ENCODE measurements at places on chromosomes 1 and 21.

GRCh38 chr1:206422525-206422924, 47.8 kb upstream of the IKBKE start:
- no peak for DNase-seq

- DNase-seq: no peak
Measured at GRCh38 chr1:9844756-9845155, 21.0 kb upstream of the CLSTN1 start.

- no peak for DNase-seq
Measured at GRCh38 chr1:180781718-180782117, 131.0 kb upstream of the KIAA1614 start.

DNA sequence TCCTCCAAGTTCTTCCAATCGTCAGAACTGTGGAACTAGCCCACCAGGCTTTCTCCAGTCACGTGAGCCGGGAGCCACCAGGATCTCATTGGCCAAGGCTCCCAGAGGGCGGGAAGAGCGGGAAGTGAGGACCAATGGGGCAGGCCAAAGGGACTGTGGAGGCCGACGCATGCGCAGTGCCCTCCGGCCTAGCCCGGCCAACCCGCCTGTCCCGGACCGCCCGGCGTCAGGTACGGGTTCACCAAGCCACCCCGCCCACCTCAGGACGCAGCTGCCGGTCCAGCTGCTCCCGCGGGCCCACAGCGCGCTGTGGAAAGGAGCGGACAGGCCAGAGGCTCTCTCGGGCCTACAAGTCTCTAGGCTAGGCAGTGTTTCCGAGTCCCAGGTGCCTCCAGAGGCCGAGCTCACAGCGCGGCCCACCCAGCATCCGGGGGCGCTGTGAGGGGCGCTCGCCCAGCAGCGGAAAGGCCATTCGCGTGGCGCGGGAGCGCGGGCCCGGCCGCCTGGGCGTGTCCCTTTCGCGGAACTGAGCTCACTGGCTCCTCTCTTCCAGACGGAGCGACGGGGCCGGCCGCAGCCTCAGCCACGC, 10.9 kb downstream of the OR14I1 start:
- DNase-seq: no peak

DNA sequence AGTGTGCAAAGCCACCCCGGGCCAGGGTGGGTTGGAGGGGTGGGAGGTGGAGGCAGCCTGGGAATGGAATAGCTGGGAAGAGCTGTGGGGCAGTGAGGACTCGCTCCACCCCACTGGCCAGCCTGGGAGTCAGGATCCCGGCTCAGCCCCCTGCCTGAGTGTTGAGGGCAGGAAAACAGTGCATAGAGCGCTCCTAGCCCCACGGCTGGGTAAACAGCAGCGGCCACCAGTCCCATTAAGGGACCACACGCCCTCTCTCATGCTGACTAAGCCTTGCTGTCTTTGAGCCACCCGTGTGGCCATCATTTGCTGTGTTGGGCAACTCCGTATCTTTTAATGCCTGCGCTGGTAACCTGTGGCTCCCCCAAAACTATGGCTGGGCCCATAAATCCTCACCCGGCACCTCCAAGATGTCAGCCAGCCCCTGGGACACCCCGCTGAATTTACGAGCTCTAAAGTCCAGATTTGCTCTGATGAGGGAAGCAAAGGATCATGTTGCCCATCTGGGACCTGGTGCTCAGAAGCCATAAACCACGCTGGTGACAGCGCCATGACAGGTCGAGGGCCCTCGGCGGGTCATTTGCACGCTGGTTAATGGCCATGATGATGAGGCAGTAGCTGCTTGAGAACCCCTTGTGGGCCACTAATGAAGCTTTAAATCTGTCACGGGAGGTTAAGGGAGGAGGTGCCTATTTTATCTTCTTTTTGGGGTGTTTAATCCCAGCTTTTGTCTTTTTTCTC, 34.9 kb downstream of the SYF2 start:
- no peak for DNase-seq

DNA sequence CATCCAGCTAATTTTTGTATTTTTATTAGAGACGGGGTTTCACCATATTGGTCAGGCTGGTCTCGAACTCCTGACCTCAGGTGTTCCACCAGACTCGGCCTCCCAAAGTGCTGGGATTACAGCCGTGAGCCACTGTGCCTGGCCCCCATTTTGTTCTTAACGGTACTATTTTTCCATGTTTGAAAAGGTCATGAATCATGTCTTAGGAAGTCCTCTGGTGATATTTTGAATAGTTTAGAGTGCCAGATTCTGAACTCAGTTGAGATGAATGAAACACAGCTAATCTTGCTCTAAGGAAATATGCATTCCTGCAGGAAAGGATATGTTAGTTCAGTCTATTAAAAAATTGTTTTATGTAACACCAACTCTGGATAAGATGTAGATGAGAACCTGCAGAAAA, 62.6 kb upstream of the ATP2B4 start:
- no peak for DNase-seq

- no peak for DNase-seq
Measured at GRCh38 chr21:45695086-45695485, 51.6 kb downstream of the PCBP3 start.

DNA sequence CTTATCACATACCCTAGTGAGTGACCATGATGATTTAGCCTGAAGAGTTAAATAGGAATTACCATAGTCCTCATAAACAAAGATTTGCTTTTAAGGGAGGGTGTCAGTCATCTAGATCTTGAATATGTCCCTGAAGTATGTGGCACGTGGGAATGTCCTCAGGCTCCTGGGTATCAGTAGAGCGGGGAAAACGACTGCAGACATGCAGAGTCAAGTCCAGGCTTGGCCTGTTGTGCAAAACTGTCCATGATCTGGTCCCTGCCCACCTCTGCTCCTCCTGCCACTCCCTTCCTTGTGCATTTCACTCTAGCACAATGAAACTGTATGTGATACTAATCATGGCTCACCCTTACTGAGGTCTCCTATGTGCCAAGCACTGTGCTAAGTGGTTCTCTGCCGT, 12.9 kb downstream of the MOV10 start:
- no peak for DNase-seq

DNA sequence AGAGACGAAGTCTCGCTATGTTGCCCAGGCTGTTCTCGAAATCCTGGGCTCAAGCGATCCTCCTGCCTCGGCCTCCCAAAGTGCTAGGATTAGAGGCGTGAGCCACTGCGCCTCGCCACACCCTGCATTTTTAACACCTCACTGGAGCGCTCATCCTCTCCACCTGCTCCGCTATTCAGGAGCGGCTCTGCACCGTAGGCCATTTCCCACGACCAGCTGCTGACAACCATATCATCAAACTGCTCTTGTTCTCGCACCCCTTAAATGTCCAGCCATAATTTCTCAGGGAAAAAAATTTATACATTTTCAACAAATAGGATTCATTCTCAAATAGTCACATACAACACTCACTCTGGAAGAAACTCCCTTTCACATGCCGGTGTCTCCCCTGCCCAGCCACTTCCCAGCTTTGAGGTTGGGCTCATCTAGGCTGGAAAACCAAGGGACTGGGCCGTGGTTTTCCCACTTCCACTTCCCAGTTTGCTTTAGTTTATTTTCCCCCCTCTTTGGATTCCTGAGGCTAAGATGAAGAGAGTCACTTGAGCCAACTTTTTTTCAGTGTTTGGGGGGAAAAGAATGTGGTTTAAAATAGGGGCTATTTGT, 639 bp upstream of the IPO9 start:
- no peak for DNase-seq

GRCh38 chr1:246482805-246483568, 24.1 kb downstream of the SMYD3 start:
- no peak for DNase-seq

- DNase-seq: no peak
Measured at GRCh38 chr1:77950873-77951272, 28.0 kb downstream of the FUBP1 start.

GRCh38 chr1:26693599-26694572, 1.9 kb upstream of the ARID1A start:
- no peak for DNase-seq

GRCh38 chr1:27359822-27360158, 7.0 kb downstream of the MAP3K6 start:
- DNase-seq: no peak

GRCh38 chr1:213008564-213008963, 7.1 kb downstream of the ANGEL2 start:
- peak; percentile 3 for DNase-seq

DNA sequence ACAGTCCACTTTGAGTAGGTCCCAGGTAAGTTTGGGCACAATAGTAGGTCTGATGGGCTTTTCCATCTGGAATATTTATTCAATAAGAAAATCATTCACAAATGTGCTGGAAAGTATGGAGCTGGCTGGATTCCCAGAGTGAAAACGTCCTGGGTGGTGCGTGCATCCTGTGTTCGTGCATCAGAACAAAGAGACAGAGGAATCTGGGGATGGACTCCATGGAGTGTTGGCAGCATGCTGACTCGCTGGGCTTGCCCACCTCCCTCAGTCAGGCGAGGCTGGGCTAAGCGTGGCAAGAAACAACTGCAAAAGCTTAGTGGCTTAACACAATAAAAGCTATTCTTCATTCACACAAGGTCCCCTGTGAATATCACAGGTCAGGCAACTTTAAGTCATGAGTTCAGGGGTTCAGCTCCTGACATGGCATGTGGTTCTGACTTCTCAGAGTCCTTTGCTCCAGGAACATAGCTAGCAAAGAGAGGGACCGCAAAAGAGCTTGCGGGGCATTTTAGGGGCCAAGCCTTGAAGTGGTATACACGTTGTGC, 151.6 kb upstream of the ZNF644 start:
- no peak for DNase-seq

- DNase-seq: no peak
Measured at GRCh38 chr1:83746234-83746633, 252.7 kb downstream of the TTLL7 start.

- no peak for DNase-seq
Measured at GRCh38 chr1:17163789-17164666, 40.9 kb upstream of the PADI1 start.

DNA sequence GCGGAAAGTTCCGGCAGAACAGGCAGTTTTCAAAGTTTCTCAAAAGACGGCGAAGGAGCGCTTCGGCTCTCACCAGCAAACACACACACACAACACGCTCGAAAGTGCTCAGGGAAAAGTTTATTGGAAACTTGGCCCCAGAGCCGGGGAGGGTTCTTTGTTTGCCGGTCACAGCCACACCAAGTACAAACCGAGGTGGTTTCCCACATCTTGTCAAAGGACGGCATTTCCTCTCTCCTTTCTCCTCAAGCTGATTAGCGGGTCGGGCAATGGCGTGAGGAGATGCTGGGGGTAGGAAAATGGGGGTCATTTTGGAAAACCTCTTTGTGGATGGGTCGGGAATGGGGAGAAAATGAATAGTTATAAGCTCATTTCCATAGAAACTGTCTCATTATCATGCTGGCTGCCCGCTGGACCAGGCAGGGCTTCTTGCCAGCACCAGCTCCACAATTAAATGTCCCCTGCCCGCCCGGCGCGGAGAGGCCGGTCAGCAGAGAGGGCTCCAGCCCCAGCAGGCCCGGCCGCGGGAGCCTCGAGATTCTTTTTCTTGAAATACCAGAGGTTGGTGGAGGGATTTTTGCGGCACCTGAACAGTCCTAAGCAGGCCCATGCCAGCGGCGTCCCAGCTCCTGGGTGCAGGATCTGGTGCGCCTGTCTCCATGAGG, 92.3 kb downstream of the PRDM16 start:
- DNase-seq: no peak

DNA sequence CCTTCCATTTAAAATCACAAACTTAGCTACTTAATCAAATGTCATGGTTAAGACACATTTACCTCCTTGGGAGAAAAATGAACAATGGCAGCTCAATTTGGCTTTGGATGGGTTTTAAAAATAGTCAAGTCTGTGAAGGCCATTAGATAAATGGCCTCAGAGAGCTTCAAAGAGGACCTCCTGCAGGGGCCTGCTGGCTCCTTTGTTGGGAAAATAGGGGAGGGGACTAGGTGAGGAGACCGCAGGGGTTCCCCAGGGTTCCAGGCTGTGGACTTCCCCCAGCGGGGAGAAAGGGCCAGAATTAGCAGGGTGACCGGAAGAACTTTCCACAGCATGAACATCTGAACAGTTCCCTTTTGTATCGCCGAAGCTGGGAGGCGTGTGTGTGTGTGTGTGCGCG, 3.4 kb upstream of the AJAP1 start:
- DNase-seq: no peak

- DNase-seq: no peak
Measured at GRCh38 chr21:43369124-43369523, 57.8 kb downstream of the SIK1 start.

DNA sequence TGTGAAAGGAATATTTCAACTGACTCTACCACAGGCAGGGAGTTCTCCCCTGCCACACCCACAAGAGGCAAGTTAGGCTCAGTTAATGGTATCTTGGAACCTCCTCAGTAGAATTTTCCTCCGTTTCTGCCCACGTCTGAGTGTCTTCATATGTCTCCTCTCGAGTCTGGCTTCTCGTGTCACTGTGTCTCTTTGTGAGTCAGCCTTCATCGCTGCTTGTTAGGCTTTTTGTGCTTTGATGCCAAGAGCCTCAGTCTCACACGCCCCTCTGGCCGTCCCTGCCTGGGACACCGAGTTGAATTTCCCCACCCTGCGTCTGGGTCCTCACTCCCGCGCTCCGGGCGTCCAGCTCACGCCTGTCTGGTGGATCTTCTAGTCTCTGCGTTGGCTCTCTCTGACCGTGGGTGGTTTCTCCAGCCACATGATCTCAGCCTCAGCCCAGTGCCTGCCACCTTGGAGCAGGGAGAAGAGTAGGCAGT, 125.7 kb upstream of the GADD45A start:
- no peak for DNase-seq

DNA sequence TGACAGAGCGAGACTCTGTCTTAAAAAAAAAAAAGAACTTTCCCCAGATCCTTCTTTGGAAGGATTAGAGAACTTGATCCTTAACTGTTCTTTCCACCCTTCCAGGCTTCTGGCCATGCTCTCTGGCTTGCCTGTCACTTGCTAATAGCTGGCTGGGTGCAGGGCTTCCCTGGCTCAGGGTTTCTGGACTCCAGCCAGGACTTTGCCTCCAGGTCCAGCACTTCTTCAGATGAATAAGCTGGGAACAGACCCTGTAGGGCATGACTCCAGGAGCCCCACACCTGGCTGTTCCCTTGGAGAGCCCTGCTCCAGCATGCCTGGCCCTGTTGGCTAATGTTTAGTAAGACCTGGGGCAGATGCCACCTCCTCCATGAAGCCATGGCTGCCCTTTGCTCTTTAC, 3.3 kb upstream of the NT5C1A start:
- DNase-seq: no peak

- DNase-seq: no peak
Measured at GRCh38 chr1:209356976-209357377, 226.5 kb upstream of the CAMK1G start.

DNA sequence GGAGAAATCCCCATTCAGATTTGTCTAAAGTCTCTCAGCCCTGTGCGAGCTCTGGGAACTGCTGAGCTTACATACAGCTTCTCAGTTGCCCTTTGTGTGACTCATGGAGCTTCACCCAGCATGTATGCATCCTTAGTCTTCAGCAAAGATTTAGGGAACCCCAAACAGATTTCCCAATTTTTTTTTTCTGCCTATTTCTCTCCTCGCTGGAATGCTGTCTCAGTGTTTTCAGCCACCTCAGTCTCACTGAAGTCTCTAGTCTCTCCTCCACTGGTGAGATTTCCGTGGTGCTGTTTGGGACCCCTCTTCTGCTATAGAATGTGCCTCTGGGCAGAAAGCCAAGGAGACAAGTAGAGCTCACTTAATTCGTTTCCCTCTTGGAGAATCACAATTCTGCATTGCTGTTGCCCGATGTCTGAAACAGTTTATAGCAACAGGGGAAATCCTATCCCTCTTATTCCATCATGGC, 28.1 kb upstream of the TXLNA start:
- DNase-seq: no peak

All from CD4-positive, alpha-beta T cell treated with Interleukin-10 for 1 hour (primary cell).